AG08395 (cell line): ENCODE measurements at places on chromosomes 7 and 10.
A peak's percentile ranks its signal among the peaks of the same experiment; 100 is the strongest.

DNA sequence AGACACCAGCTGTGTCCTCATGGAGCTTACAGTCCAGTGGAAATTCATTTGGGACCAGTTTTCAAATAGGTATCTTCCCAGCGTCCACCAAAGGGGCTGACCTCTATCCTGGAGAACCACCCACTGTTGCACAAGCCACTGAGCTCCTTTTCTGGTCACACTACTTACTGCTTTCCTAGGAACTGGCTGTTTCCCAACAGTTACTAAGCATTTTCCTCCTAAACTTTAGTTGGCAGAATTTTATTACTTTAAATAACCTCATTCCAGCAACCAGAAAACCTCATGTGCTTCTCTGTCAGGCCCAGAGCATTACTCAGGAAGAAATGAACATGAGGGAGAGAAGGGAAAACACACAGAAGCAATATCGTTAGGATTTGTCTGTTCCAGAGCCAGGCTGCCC is 183.1 kb downstream of the GPAM start:
- DNase-seq = peak; percentile 10

GRCh38 chr10:16893664-16894063 is 76.4 kb upstream of the RSU1 start:
- no peak for DNase-seq

DNA sequence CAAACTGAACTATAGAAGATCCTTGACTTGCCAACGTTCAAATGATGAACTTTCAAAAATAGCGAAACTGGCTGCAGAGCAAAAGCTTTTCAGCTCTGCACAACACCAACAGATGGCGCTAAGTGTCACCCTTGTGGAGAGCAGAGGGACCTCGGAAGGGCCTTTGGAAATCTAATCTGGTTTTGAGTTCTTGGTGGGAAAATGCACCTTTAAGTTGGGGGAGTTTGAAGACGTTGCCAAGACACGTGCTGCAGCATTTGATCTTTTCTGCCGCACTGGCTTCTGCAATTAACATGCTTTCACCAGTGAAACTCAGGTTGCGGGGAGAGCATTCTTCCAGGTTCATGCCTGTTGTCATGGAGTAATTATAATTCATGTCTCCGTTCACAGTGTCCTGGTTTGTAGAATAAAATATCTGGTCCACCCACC is 26.3 kb upstream of the WDR11 start:
- DNase-seq = no peak

GRCh38 chr7:13017881-13018280 is 330.4 kb downstream of the ARL4A start:
- DNase-seq = no peak

- no peak for DNase-seq
Measured at GRCh38 chr7:64515330-64515729, 47.5 kb downstream of the ZNF680 start.

GRCh38 chr10:29269486-29269885 is 19.4 kb upstream of the LYZL1 start:
- no peak for DNase-seq

DNA sequence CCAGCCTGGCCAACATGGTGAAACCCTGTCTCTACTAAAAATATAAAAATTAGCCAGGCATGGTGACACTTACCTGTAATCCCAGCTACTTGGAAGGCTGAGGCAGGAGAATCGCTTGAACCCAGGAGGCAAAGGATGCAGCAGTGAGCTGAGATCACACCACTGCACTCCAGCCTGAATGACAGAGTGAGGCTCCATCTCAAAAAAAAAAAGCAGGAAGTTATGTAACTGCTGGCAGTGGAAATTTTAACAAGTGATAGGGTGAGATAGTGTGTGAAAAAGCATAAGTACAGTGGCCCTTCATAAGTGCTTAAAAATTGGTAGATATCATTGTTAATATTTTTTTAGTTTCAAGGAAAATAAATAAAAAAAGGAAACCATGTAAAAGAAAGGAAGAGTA is 12.3 kb downstream of the AKR1C3 start:
- no peak for DNase-seq

DNA sequence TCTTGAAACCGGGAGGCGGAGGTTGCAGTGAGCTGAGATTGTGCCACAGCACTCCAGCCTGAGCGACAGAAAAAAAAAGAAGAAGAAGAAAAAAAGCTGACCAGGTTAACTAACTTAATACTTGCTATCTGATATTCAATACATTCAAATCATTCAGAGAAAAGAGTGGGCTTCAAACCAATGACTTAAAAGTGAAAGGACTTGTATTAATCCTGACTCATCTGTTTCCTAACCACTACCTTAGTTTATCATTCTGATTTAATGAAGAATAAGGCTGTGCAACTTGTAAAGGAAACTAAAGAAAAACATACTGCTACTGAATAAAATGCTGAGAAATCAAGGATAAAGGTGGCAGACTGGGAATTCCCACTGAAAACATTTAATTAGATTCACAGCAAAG is 128.4 kb downstream of the NRBF2 start:
- no peak for DNase-seq

DNA sequence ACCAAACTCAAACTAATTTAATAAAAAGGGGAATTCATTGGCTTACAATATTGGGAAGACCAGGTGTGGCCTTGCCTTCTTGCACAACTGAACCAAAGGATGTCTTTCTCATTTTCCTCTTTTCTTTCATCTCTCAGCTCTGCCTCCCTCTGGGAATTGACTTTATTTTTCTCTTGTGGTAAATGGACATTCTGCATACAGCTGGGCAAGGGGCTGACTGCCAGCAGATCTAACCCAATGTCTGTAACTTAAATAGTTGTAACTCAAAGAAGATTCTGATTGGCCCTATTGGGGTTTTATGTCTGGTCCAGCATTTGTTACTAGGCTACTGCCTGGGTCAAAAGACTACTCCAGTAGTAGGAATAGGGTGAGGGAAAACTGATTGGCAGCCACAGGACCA is 15.3 kb downstream of the PTTG1IP2 start:
- no peak for DNase-seq

GRCh38 chr7:187227-187927 is 5.0 kb upstream of the FAM20C start:
- no peak for DNase-seq

GRCh38 chr7:155774947-155775346 is 37.3 kb downstream of the SHH start:
- no peak for DNase-seq

- DNase-seq = no peak
Measured at GRCh38 chr7:47471358-47471703, 110.6 kb downstream of the TNS3 start.

DNA sequence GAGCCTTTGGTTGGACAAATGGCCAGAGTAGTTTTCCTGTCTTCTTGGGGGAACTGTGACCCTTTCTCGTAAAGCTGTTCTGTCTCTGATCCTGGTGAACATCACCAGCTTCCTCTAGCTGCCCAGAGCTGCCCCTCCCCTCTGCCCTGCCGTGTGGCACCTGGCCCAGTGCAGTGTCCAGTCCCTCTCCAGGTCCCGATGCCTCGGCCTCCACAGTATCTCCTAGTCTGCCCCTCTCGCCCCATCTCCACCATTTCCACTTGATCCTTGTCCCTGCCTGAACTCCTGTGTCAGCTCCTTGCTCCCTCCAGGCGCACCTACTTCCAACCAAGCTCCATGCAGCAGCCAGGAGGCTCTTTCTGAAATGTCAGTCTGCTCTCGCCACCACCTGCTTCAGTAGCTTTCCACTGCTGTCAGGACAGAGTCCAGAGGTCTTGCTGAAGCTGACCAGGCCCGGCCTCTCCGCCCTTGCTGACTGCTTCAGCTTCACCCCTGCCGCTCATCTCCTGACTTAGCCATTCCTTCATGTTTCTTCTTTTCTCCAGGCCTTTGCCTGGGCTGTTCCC is 133.6 kb downstream of the GRK5 start:
- no peak for DNase-seq

DNA sequence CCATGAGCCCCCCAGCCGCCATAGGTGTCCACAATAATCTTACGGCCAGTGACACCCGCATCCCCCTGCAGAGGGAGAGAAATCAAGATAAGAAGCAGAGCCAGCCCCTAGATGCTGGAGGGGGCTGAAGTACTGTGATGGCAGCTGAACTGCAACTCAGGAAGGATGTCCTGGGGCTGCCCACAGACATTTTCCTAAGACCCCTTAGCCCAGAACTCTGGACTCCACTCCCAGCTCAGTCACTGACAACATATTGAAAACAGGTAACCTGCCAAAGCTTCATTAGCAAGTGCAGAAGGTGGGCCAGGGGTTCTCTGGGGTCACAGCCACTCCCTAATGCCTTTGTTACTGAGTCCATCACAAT is 14.3 kb downstream of the MAT1A start:
- no peak for DNase-seq

DNA sequence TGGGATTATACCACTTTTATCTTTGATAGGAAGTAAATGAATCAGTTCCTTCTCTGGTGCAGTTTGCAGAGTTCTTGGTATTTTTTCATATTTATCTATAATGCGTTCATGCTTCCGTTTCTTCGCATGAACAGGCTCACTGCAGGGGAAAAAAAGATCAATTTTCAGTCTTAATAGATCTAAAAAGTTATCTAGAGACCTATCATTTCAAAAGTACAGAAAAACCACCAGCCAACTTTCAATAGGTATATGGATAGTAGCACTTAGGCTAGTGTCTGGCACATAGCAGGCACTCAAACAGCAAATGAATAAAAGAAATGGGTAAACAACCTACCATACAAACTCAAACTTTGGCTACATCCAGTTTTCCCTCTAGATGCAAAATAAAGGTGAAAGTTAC is 5.5 kb downstream of the NOC3L start:
- DNase-seq = no peak

GRCh38 chr10:71597821-71598498 is 121.6 kb downstream of the C10orf105 start:
- peak; percentile 68 for DNase-seq

GRCh38 chr7:150434240-150434639 is 16.2 kb upstream of the GIMAP8 start:
- no peak for DNase-seq

DNA sequence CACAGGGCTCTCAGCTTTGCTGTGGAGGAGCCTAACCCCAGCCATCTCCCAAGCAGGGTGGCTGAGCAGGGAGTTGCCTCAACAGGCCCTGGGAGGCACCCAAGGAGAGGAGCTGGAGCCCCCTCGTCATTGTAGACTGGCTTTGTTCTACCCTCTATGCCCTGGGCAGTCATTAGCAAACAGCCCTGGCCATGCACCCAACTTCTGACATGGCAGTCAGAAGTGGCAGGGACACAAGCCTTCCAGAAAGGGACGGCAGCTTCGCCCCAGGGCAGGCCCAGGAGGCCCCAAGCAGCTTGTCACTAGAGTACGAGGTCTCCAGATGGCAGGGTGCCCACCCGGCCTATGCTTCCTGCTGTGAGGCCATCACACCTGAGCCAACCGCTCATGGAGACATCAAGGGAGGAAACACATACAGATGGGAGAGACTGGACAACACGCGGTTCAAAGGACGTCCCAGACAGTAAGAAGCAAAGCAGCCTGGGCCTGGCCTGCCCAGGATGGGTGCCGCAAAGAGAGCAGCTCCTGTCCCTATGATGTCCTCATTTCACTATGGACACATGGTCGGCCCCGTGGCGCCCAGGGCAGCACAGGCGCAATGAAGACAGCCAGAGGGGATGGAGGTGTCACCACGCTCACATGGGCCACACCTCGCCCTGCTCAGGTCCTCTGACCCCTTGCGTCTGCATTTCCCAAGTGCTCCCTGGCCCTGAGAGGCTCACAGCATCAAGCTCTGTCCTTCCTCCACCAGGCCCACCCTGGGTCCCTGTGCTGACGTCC is 190.9 kb upstream of the CXCL12 start:
- no peak for DNase-seq

DNA sequence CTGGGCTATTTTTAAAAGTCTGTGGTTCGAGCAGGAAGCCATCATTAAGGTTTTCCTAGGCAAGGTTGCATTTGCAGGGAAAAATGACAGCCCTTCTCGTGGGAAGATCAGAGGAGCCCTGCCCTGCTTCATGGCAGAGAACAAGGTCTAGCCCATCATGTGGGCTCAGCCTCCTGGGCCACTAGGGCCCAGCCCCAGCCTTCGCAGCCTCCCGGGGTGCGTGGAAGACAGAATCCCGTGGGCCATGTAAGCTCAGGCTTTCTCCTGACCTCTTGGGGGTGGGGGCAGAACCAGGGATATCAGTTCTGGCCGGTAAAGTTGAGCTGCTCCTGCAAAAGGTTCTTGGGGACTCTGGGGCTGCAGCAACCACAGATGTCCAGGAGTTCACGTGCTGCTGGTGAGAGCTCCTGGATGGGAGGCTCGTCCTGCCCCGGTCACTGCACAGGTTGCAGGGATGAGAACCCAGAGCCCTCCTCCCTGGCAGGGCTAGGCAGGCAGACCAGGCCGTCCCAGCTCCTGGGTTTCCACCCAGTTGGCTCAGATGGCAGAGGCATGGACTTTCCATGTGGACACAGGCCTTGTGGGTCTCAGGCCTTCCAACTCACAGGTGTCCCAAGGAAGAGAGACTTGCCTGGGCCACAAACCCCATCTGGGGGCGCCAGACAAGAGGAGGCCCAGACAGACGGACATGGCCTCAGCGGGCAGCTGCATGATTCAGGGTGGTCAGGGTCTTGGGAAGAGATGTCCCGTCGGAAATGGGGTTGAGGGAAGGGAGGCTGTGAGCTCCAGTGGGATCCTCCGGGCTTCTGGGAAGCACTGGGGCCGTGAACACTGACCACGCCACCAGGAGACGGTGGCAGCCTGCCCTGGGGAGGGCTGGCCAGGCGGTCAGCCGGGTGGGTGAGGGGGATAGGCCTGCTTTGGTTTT is 126.2 kb downstream of the NEURL1 start:
- DNase-seq = no peak

DNA sequence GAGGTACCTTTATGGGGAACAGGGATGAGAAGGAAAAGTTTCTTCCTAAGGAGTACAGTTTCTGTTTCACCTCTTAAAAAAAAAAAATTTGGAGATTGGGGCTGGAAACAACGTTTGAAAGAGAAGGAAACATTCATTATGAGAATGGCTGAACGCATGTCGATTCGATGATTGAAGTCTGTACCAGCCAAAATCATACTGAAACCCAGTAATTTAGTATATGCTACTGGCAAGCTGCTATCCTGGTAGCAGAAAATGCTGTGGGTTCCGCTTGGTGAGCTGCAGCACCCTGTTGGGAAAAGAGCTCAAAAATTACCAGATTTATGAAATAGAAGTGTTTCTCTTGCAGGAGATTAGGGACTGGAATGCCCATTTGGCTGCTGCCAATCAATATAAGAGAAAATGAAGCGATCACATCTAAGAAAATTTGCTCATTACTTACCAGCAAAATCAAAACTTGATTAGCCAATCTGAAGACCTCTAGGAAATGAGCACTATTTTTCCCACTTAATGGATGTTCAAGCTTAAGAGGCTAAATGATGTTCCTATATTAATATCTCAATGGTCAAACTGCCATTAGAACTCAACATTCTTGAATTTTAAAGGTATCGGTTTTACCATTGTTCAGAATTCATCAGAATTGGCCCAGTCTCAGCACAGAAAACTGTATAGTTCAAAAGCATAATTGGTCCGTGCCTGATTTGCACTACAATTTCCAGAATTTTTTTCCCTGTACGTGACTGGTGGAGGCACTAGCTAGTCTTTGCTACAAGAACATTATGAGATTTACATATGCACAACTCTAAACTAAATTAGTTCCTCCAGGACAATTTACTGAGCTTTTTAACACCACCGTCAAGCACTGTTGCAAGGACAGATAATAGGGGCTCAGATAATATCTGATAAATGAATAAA is 1.2 kb upstream of the ITGB1 start:
- no peak for DNase-seq

GRCh38 chr10:21811245-21811585 is 192.3 kb downstream of the DNAJC1 start:
- no peak for DNase-seq
